ENCODE measurements at places on chromosomes 16 and 17.

GRCh38 chr17:82243648-82244412 lies 15.0 kb downstream of the SLC16A3 start:
- DNase-seq: no peak

- no peak for DNase-seq
Measured at GRCh38 chr16:526181-527014, 1.1 kb upstream of the CAPN15 start.

DNA sequence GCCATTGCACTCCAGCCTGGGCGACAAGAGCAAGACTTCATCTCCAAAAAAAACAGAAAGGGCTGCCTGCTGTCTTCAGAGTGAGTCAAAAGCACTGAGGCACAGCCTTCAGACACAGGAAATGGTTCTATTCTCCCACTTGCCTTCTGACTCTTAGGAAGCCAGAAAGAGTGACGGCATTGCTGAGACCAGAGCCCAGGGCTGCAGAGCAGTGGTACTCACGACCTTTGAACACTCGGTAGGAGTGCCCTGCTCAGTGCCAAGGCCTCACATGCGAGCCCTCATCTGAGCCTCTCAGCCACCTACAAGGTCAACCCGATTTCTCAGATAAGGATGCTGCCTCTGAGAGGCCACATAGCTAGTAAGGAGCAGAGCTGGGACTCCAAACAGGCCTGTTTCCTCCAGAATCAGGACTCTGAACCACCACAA lies 3.5 kb upstream of the ITGAE start:
- peak; percentile 10 for DNase-seq

DNA sequence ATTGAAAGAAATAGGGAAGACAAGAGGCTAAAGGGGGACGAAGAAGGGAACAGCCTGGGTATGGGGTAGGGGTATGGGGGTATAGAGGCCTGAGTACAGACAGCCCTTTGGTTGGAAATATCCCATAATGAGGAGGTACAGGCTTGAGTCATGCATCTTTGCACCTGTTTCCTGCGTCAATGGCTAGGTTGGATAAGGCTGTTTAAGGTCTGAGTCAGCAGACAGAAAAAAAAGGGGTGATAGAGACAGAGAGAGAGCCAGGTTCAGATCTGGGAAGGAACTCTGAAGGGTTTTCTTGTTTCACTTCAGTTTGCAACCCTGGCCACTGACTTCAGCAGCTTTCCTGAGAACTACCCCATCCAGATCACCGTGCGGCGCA lies 8.5 kb downstream of the FNDC8 start:
- no peak for DNase-seq

Measured in activated T-helper 1 cell treated with anti-CD3 and anti-CD28 coated beads, Interleukin-12 subunit alpha, Interleukin-12 subunit beta, Interleukin-2, Interleukin-4 antibody, amounts not matched to agents 30 ng/mL and 10 ng/mL and 1 ng/mL, durations not matched to agents 14 hours and 24 hours and 36 hours (primary cell).